ENCODE measurements at places on chromosomes 11 and 22.

DNA sequence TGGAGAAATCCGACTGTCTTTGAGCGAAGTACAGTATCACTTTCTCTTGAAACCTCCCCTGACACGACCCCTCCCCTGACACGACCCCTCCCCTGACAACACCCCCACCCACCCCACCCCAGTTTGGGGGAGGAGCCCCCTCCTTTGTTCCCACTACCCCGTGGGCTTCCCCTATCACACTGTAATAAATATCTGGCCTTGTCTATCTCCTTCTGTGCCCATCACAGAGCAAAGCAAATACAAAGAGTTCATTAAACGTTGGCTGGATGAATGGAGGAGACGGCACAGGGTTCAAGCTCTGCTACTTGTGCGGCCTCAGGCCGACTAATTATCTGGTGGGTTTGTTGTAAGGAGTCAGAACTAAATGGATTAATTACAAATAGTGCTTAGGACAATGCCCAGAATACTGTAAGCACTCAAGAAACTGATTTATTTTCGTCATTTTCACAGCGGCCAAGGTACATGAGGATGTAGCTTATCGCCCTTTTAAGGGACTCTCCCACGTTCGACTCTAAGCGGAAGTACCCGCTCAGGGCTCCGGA, 628 bp upstream of the GGA1 start:
- no peak for DNase-seq

- DNase-seq, result peak; percentile 23
Observed at GRCh38 chr11:114256176-114256966, 39.8 kb upstream of the NNMT start.

- no peak for DNase-seq
Observed at GRCh38 chr22:24207264-24208011, 26.2 kb downstream of the SUSD2 start.

DNA sequence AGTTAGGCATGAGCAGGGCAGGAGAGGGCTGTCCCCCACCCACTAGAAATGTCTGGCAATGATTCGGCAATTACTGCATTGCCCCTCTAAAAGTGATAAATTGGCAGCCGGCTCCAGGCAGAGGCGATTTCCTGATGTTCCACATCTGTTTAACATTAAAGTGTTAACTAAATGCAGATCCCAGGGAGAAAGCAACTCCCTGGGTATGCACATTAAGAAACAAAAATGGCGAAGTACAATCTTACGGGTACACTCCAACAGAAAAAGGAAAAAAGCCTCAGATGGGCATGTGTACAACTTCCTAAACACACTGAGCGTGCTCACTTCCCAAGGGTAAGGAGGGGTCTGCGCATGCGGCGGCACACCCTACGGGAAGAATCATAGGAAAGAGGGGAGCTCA, 314.4 kb downstream of the CASP12 start:
- DNase-seq, result no peak

GRCh38 chr11:126695293-126695692, 305.3 kb downstream of the KIRREL3 start:
- DNase-seq, result no peak

- DNase-seq, result no peak
Observed at GRCh38 chr11:35878741-35879140, 65.1 kb upstream of the LDLRAD3 start.

GRCh38 chr11:126366064-126366822, 10.8 kb downstream of the ST3GAL4 start:
- DNase-seq, result no peak

DNA sequence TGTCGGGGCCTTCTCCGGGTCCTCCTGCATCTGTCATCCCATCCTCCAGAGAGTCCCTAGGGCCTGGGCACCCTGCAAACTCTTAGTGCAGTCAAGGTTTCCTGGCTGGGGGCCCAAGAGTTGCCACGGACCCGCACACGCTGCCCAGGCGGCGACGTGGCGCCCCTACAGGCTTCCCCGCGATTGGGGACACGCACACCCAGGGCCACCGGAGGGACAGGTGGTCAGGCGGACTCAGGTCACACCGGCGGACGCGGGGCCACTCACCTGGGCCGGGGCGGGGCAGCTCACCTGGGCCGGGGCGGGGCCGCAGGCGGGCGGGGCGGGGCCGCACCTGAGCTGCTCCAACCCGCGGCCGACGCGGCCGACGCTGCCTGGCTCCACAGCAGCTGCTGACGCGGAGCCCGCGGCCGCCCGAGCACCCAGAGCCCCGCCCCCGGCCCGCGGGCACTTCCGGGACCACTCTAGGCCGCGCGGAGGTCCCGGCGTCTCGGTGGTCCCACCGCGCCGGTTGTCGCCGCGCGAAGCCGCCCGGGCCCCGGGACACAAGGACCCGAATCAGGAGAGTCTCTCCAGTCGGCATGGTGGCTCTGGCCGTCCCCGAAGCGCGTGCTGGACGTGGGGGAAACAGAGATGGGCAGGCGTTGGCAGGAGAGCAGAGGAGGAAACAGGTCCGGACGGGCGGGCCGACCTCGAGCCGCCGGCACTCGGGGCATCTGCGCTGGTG, at the start of gene ZNF70:
Gene ZNF70, minus strand, starts transcription at position 399 of the 727 bp plus-strand sequence. CDS start 5,972 bp downstream, outside the sequence.
- DNase-seq, result peak; percentile 96

GRCh38 chr22:20885557-20886323, 26.9 kb downstream of the SNAP29 start:
- peak; percentile 75 for DNase-seq

GRCh38 chr11:67076202-67076601, 19.6 kb downstream of the RHOD start:
- no peak for DNase-seq

- no peak for DNase-seq
Observed at GRCh38 chr22:23565305-23565914, 14.7 kb downstream of the IGLL1 start.

DNA sequence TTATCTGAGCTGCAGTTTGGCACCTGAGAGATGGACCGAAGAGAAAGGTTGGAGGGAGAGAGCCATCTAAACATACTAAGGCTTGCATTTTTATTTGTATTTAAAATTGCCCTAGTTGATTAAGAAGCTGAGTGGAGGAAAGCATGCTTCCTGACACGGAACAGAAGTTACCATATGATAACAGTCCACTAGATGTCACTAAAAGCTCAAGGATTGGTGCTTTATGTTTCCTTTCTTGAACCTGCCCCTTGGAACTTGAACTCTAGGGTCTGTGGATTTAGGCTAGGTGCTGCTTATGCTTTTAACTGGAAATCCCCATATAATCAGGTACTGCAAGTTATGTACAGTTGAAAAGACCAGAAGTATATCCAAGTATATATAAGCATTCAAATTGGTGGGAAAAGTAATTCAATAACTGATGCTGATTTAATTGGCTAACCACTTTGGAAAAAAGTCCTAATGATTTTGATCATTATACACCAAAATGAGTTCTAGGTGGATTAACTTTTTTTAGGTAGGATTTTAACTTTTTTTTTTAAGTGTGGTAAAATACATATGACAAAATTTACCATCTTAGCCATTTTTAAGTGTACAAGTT, 9.5 kb downstream of the RBMXL2 start:
- DNase-seq, result peak; percentile 54

DNA sequence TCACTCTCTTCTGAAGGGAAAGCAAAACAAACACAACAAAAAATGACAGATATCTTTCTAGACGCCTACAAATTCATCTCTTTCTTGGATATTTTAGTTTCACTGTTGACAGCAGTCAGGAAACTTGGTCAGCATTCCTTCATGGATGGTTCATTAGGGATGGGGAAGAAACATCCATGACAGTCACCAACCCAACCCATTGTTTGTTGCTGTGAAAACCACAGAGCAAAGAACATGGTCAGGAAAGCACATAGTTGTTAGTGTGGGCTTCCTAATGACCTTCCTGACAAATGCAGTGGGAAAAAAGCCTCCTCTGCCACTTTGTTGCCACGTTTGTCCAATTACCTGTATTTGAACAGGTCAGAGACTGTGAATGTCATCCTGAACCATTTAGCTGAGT, 139.8 kb upstream of the SNX19 start:
- DNase-seq, result no peak

GRCh38 chr11:133228471-133229329, 303.6 kb downstream of the OPCML start:
- DNase-seq, result no peak

DNA sequence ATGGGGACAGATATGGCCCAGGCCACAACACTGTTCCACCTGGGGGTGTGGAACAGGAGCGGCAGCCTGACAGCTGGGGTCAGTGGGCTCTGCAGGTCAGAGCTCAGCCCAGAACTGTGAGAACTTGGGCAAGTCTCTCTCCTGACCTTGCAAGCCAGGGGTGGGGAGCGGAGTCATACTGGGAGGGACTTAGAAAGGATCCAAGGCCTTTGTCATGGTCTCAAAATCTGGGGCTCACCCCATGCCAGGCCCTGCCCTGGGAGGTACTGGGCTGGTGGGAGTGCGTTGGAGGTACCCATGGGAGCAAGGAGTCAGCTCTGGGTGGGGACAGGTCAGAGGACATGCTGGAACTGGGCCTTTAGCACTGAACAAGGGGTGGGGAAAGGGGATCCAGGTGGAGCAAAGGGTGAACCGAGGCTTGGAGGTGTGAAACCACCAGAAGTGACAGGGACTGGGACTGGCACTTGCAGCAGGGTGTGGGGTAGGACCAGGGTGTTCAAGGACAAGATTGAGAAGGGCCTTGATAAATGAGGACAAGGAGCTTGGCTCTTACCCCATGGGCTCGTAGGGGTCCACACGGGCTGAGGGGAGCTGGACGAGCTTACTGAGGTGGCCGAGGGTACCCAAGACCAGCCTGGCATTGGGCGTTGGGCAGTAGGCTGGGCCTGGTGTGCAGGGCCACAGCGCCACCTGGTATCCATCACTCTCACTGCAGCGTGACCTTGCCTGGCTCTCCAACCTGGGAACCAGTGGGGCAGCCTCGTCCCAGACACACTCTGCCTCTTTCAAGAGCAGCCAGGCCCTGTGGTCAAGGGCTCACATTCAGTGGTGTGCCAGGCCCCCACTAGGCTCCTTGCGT, 7.4 kb upstream of the PMM1 start:
- no peak for DNase-seq

GRCh38 chr11:134701564-134702165, 289.6 kb upstream of the B3GAT1 start:
- no peak for DNase-seq

DNA sequence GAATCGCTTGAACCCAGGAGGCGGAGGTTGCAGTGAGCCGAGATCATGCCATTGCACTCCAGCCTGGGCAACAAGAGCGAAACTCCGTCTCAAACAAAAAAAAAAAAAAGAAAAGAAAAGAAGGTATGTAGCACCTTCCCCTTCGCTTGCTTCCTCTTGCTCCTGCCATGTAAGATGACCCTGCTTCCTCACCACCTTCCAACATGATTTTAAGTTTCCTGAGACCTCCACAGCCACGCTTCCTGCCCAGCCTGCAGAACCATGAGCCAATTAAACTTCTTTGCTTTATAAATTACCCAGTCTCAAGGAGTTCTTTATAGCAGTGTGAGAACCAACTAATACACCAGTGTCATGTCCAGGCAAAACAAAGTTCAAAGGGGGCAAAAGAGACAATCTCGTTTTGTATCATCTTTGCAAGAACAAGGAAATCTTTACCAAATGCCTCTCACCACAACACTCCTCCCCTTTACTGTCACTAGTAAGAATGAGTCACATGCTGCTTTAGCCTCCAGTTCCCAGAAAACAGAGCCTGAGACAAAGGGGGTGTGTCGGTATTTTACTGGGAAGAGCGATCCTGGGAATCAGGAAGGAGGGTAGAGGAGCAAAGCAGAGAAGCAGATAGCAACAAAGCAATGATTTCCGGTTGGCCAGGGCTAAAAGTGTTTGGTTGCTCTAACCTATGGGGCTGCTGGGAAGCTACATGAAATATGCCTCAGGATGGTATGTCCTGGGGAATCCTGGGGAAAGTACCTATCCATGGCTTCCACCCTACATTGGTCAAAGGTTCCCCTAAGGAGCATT, 10.5 kb upstream of the MCHR1 start:
- no peak for DNase-seq

DNA sequence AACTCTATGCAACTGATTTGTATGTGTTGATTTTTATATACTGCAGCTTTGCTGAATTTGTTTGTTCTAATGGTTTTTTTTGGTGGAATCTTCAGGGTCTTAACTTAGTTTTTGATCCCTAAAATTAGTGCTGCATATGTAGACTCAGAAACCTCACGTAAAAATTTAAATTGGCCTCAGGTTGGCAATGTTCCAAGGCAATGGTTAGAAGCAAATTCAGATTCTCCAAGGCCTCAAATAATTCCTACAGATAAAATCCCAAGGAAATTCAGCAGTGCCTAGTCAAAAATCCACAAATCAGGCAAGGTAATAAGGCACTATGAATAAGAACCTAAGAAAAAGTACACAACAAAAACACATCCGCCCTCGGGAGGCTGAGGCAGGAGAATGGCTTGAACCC, 9.5 kb downstream of the PDE3B start:
- no peak for DNase-seq

- no peak for DNase-seq
Observed at GRCh38 chr11:55457641-55458040, 89.9 kb downstream of the OR4A15 start.
